Kidney (tissue), 22 donors: ENCODE measurements at places on chromosomes 7 and 10. TPM values are rescaled to one million over a fixed set of nuclear protein-coding genes. Genes with fewer than 3 reads are reported as not detected.
A peak's percentile ranks its signal among the peaks of the same experiment; 100 is the strongest.

GRCh38 chr10:504121-504611, 185.3 kb downstream of the DIP2C start:
- DNase-seq: no peak

GRCh38 chr7:157843336-157844140, 506.7 kb downstream of the DNAJB6 start:
- no peak for DNase-seq

DNA sequence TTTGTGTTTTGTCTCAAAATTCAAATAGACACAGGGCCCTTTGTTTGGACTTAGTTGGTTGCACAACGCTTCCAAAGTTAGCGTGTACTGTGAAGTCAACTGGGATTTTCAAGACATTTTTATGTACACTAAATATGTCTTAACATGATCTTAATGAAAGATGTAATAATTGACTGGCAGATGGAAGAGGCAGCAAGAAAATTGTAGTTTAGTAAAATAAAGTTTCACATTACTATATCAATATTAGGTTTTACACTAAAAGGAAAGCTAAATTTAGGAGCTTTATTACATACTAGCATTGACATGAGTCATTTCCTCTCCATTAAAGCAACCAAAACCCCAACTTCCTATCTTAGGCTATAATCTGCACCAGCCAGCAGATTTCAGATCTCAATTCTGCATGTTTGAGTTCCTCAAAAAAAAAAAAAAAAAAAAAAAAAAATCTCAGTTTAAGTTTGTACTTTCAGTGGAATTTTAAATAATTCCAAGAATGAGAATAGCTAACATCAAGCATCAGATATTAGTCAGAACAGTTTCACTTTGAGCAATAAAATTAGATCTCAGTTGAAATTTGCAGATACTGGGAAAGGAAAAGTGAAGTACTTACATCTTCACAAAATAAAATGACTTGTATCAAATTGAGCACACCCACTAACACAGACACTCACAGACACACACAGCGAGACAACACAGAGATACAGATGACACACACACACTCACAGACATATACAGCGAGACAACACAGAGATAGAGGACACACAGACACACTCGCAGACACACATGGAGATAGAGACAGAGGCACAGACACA, 346.6 kb upstream of the KLF6 start:
- peak; percentile 50 for DNase-seq

Gene NUPR2
- total RNA-seq: 10.3 TPM

DNA sequence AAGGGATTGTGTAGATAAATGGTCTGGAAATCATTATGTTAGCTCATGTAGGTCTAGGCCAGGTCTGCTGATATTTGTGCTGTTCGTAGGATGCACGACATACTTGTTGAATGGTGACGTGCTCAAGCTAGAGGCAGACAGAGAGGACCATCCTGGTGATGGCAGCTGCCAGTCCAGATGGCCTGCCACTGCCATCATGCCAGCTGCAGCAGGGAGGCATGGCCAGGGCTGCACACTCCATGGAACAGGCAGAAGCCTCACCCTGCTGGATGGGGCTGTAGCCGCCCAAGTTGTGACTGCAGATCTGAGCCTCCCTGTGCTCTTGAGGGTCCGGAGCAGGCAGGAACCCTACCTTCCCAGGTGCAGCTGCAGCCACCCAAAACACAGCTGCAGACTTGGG, 80.3 kb downstream of the SPDYE5 start:
- no peak for DNase-seq

GRCh38 chr10:95691281-95691680, 2.4 kb downstream of the TCTN3 start:
- DNase-seq: no peak

DNA sequence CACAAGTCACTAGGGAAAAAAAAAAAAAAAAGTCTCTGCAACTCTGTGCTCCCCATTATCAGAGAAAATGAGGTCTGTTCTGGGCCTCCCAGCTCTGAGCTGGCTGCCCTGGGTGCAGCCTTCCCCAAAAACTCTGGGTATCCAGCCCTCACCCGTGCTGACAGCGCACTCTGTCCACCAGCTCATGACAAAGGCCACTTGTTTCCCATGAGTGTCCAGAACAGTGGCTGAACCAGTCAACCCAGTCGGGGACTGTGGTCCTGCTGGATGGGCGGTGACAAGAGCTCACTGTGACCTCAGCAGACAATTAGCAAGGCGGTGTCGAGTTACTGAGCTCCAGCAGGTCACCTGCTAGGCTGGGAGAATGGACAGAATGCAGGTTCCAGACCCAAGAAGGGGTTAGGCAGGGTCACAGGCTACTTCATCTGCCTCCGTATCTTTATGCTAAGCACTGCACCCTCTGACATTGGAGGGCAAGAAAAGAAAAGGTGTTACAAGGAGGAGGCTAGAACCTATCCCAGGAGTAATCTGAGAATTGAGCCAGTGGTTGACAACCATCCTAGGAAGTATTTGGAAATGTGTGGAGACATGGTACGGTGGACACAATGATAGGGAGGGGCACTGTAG, 37.2 kb downstream of the DLG5 start:
- DNase-seq: peak; percentile 84

DNA sequence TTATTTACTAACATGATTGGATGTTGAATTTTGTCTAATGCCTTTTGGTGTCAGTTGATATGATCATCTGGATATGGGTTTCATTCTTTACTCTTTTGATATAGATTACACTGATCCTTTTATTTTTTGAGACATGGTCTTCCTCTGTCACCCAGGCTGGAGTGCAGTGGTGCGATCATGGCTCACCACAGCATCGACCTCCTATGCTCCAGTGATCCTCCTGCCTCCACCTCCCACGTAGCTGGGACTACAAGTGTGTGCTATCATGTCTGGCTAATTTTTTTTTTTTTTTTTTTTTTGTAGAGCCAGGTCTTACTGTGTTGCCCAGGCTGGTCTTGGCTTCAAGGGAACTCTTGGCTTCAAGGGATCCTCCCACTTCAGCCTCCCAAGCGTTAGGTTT, 27.1 kb downstream of the BMS1 start:
- no peak for DNase-seq

DNA sequence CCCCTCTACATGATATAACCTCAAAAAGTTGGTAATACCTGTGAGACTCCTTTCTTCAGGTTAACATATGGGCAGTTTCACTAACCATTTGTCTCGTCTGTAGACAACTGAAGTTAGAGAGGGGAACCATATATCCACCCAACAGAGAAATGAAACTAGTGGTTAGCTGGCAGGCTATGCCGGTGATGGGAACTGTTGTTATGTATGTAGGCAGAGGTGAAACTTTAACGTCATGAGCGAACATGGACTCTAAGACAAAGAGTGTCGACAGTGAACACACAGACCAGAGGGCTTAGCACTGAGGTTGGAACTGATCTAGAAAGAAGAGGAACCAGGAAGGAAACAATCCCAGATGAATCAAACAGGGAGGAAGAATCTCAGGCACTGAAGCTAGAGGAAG, 112.4 kb downstream of the ELMO1 start:
- DNase-seq: no peak

Gene GPR22
- total RNA-seq: not detected

GRCh38 chr7:13042605-13043236, 355.3 kb downstream of the ARL4A start:
- no peak for DNase-seq

Gene GIMAP4
- total RNA-seq: 61.4 TPM

Gene MOGAT3
- 0.25 TPM for total RNA-seq

Gene GPR146
- 10.3 TPM for total RNA-seq

- DNase-seq: no peak
Measured at GRCh38 chr7:25117226-25118047, 7.6 kb downstream of the CYCS start.

Gene PRRT4
- total RNA-seq: not detected

DNA sequence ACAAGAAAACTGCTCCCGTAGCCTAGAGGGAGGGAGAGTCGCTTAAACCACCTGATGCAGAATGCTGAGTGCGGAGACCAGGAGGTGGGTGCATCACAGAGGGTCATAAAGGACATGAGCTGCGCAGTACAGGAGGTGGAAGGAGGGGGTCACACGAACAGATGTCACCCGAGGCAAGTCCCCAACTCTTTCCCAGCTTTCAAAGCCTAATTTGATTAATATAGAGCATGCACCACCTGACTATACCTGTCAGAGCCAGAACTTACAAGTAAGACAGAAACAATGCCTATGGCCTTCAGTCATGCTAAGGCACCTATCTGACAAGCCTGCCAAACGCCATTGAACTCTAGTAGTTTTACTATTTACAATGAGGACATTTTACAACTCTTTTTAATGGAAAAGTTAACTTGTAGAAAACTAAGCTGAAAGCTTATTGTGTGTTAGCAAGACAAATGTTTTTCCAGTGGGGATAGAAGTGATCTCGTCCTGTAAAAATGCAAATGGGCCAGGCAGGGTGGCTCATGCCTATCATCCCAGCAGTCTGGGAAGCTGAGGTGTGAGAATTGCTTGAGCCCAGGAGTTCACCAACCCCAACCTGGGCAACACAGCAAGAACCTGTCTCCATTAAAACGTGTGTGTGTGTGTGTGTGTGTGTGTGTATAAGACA, 1.1 kb upstream of the VOPP1 start:
- no peak for DNase-seq

- DNase-seq: peak; percentile 77
Measured at GRCh38 chr10:33772370-33773252, 438.1 kb upstream of the NRP1 start.

Gene OR6B1
- total RNA-seq: not detected

- no peak for DNase-seq
Measured at GRCh38 chr7:68205826-68206225, 1209.2 kb downstream of the TYW1 start.

- DNase-seq: no peak
Measured at GRCh38 chr10:29302499-29302898, 13.6 kb downstream of the LYZL1 start.

- peak; percentile 69 for DNase-seq
Measured at GRCh38 chr10:69879634-69880257, 78.0 kb downstream of the COL13A1 start.

Gene OPN1SW
- not detected for total RNA-seq

GRCh38 chr10:3588816-3589215, 196.2 kb downstream of the KLF6 start:
- DNase-seq: no peak

DNA sequence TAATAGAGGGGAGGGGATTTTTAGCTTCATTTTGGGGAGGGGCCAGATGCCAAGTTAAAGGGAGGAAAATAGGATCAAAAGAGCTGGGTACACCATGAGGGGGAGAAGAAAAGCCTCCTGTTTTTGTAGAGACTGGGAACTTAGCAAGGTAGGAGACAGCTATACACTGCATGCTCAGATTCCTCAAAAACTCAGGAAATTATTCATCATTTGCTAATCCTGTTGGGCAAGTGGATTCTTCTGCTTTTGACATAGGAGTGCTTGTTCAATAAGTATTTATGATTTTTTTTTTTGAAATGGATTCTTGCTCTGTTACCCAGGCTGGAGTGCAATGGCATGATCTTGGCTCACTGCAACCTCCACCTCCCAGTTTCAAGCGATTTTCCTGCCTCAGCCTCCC, 73.4 kb downstream of the LYZL2 start:
- DNase-seq: no peak

DNA sequence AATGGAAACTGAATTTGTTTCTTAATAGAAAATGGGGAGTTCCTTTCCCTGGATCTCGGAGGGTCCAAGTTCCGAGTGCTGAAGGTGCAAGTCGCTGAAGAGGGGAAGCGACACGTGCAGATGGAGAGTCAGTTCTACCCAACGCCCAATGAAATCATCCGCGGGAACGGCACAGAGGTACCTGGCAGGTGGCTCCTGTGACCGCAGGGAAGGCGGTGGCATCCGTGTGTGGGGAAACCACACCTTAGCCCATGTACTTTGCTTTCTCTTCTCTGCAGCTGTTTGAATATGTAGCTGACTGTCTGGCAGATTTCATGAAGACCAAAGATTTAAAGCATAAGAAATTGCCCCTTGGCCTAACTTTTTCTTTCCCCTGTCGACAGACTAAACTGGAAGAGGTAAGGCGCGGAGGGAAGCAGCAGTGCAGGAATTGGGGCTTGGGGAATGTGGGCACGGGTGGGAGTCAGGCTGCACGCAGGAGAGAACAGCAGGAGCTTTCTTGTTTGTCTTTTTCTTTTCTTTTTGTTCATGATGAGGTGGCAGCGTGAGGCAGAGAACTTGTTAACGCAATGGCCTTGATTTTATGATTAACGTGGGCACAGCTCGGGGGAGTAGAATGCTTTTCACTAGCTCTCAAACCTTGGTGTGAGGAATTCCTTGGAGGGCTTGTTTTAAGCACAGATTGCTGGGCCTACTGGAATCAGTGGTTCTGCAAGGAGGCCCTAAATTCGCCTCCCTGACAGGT, 12.8 kb downstream of the HKDC1 start:
- DNase-seq: no peak

DNA sequence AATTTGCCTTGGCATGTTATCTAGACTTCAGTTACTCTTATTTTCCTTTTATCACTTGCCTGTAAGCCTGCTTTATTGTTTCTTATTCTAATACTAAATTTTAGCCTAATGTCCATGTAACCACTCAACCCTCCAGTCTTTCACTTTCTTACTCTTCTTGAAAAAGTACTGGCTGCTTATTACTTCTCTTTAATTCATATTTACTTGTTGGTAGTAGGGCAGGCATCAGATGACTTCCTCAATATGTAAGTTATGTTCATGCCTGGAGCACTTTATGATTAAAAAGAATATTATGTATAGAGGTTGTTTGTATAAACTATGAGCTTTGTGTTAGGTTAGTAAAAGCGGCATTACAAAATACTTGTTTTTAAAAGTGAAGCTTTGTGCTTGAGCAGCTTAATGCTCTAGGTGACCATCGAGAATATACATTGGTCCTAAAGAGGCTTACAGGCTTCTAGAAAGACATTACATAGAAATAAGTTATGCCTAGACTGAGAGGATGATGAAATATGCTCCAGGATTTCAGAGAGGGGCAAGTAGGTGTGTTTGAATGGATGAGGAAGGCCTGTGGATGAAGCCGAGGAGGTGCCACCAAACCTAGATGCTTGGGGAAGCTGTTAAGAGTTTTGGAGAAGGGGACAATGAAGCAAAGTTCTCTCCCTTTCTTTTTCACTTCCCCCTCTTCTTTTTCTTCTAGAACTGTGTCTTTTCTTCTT, 207.1 kb upstream of the HDAC9 start:
- DNase-seq: no peak

Gene PRKAR2B
- 6.9 TPM for total RNA-seq

DNA sequence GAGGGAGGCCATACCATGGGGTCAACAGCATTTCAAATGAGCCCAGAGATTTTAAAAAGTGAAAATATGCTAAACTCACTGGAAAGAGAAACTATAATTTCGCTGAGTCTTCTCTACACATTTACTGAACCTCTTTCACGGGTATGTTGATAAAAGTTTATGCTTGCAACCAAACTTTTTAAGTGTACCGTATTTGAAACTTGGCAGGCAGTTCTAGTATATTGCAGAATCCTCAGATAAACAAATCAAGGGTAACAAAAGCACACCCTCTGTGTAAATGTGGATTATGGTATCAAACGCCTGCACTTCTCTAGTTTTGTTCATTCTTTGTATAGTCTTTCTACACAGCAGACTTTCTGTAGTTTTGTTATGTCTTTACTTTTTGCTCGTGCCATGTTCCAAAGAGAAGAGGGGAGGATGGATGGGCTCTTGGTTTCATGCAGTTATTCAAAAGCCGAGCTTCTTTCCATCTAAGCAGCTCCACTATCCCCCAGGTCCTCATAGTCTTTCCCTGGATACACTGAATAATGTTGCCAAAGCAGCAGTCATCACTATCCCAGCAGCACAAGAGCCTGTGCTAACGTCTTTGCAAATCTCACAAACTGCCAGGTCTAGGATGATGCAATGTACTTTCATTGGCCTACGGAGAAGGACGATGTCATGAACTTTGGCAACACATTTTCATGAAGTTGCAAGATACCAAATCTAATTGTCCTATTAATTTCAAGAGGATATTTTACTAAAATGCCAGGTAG, 131.2 kb downstream of the MPP7 start:
- no peak for DNase-seq
